ENCODE measurements at places on chromosomes 3 and 15.

DNA sequence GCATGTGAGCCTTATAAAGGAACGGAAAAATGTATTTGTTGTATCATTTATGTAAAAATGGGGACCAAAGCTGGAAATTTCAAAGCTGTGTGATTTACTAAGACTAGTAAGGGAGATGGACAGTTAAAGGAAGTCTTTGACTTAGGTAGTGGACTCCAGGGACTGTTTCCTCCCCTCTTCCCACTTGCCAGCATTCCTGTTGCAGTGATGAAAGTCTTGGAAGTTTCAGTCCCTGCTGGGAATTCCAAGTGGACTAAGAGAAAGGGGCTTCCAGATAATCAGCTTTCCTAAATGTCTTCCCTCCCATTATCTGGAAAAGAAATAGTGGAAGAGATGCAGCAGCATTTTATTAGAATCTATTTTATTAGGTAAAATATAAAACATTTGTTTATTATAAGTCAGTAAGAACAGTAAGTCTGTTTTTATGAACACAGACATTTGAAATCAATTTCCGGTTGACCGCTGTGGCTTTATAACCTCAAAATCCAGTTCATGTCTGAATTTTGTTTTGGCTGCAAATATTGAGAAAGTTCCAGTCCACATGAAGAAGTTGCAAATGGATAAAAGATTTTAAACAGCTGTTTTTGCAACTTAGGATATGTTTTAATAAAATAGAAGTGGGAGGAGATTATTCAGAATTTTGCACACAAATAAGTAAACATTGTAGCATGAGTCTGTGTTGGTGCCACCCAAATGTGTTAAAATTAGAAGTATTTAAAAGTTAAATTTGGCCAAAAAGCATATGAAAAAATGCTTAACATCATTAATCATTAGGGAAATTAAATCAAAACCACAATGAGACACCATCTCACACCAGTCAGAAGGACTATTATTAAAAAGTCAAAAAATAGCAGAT is 141.8 kb downstream of the IL20RB start:
- no peak for DNase-seq

GRCh38 chr15:47769166-47769565 is 51.9 kb downstream of the SEMA6D start:
- no peak for DNase-seq

DNA sequence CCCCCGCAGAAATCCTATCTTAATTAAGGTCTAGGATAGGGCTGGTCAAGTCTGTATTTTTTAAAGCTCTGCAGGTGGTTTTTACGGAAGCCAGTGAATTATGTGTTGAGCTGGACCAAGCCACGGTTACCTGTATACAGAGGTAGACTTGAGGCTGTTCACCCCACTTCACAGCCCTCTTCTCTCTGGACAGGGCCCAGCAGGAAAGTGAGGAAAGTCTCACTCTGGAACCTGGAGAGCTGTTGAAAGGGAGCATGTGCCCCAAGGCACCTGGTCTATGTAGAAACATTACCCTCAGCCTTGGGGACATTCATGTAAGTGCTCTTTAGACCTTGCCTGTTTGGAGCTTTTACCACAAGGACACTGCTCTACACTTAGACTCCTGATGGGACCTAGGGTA is 6.9 kb downstream of the SEMA5B start:
- no peak for DNase-seq

DNA sequence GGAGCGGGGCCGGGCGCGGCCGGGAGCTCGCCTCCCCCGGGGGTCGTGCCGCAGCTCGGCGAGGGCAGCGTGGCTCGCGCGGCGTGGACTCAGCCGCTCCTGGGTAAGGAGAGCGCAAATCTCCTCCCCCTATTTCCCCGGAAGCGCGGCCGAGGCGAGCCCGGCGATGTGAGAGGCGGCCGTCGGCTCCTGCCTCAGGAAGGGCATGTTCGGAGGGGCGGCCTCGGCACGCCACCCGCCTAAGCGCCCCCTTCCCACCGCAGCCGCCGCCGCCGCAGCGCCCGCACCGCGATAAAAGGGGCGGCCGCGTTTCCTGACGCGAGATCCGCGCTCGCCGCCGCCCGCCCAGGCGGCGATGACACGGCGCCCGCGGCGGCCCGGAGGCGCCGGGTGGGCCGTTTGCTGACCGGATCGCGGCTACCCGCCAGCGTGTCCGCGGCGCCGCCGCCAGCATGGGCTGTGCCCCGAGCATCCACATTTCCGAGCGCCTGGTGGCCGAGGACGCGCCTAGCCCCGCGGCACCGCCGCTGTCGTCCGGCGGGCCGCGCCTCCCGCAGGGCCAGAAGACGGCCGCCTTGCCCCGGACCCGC is at the start of gene PDE8A:
TSS of gene PDE8A (plus strand) at position 146 of the 590 bp plus-strand sequence. CDS start at position 453, 307 bp downstream.
- DNase-seq, result no peak

DNA sequence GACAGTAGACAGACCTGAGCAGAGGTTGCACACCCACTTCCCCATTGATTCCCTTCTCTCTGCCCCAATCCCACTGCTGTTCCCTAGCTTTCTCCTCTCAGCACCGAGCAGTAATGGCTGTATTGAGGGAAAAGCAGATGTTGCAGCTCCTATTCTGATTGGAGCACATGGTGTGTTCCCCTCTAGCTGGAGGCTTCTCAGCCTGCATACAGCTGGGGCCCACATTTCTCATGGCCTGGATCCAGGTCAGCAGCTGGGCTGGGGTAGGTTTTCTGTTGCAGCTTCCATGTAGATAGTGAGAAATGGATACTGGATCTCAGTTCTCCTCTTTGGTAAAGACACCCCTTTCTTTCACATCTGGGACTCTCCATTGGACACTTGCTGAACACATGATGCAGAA is 50.1 kb downstream of the RYR3 start:
- no peak for DNase-seq

- DNase-seq, result no peak
These were observed 12.0 kb upstream of the COL8A1 start for GRCh38 chr3:99626417-99626788.

GRCh38 chr15:58988006-58988785 is 733 bp downstream of the RNF111 start:
- DNase-seq, result peak; percentile 44

GRCh38 chr3:73024836-73025235 is 28.2 kb downstream of the PPP4R2 start:
- DNase-seq, result no peak

DNA sequence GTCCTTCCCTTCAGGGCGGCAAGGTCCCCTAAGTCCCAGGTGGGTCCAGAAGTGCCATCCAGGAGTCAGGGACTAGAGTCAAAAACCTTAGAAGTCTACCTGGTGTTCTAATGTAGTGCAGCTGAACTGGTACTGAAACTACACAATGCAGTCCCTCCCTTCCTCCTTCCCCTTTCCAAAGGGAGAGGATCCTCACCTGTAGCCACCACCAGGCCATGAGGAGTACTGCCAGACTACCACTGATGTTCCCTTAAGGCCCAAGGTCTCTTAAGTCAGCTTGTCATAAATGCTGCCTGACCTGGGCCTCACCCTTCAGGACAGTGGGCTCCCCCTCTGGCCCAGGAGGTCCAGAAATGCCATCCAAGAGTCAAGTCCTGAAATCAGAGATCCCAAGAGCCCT is 98.9 kb downstream of the ULK4 start:
- no peak for DNase-seq

DNA sequence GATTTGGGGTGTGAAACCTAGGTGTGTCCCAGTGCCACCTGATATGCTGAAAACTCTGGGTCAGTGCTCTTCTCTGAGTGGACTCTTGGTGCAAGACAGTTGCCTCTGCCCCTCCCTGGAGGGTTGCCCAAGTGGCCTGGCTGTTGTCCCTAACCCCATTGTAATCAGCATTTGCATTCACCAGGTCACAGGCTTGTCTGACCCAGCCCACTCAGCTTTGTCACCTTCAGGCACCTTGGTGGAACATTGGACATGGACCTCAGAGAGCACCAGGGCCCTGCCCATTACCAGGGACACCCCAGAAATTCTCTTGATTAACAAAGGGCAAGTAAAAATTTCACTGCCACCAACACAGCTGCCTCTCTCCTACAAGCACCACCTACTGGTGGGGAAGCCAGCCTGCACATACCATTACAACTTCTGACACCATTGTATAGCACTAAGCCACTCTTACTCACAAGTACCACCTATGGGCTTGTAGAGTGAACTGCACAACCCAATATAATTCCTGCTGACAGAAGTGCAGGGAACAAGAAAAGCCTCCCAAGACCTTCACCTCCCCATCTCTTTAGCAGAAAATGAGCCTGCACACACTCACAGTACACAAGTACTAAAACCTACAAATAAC is 324.6 kb downstream of the EPHA6 start:
- DNase-seq, result no peak

DNA sequence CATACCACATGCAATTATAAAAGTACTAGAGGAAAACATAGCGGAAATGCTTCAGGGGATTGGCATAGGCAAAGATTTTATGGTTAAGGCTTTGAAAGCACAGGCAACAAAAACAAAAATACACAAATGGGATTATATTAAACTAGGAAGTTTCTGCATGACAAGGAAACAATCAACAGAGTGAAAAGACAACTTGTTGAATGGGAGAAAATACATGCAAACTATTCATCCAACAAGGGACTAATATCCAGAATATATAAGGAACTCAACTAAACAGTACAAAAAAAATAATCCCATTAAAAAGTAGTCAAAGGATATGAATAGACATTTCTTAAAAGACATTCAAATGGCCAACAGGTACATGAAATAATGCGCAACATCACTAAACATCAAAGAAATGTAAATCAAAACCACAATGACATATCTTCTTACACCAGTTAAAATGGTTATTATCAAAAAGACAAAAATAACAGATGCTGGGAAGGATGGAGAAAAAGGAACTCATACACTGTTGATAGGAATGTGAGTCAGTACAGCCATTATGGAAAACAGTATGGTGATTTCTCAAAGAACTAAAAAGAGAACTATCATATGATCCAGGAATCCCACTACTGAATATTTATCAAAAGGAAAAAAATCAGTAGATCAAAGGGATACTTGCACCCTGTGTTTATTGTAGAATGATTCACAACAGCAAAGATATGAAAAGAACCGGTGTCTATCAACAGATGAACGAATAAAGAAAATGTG is 39.1 kb downstream of the COPS2 start:
- no peak for DNase-seq
